ENCODE measurements at places on chromosomes 12 and 14. TPM values are rescaled to one million over a fixed set of nuclear protein-coding genes. Genes with fewer than 3 reads are reported as not detected.

DNA sequence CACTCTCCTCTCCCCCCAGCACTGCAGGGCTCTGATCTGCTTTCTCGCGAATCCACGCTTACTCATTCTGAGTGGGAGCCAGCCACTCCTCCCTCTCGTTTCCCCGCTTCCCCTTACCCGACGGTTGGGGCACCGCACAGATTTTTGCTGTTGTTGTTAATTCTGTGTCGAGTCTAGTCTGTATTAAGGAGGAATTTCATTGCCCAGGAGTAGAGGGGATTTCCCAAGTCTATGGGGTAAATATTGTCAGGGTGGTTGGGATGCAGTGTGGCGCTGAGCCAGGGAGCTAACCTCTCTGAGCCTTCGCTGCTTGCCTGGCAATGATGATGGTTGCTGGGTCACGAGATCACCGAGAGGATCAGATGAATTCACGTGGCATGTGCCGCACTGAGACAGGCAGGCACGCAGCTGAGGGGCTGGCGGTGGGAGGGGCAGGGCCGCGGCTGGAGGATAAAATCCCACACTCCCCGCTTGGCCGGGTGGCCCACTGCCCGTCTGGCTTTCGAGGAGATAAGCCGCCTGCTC is 18.5 kb downstream of the NCOR2 start:
- peaks cover 70% of the 10 kb centered on the region for H3K4me1 ChIP-seq
- no peak for DNase-seq
- H3K27me3 ChIP-seq, result no peaks in the 10 kb centered on the region
- peak overlapping the region; percentile 63 for H3K4me3 ChIP-seq
- no peaks in the 10 kb centered on the region for H3K36me3 ChIP-seq

DNA sequence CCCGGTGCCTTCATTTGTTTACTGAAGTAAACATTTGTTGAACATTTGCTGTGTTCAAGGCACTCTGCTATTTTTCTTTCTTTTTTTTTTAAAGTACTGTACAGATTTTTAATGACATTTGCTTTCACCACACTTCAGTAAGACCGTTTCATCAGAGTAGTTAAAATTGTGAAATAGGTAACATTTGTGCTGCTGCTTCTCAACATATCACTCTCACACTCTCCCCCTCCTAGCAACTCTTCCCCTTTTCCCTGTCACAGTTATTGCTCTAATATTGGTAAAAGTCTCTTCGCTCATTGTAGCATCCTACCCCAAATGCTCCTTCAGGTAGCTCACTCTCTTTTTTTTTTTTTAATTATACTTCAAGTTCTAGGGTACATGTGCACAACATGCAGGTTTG is 49.6 kb downstream of the SRGAP1 start:
- no peak overlapping the region for H3K4me3 ChIP-seq
- H3K27ac ChIP-seq, result no peak overlapping the region
- DNase-seq, result no peak
- H3K4me1 ChIP-seq, result peaks cover 17% of the 10 kb centered on the region
- H3K27me3 ChIP-seq, result no peaks in the 10 kb centered on the region

- H3K4me1 ChIP-seq, result peaks cover 32% of the 10 kb centered on the region
- peak; percentile 63 for DNase-seq
- H3K4me3 ChIP-seq, result no peak overlapping the region
- H3K27me3 ChIP-seq, result peaks cover 4% of the 10 kb centered on the region
Measured at GRCh38 chr14:72613231-72613974, 280.5 kb downstream of the DPF3 start.

DNA sequence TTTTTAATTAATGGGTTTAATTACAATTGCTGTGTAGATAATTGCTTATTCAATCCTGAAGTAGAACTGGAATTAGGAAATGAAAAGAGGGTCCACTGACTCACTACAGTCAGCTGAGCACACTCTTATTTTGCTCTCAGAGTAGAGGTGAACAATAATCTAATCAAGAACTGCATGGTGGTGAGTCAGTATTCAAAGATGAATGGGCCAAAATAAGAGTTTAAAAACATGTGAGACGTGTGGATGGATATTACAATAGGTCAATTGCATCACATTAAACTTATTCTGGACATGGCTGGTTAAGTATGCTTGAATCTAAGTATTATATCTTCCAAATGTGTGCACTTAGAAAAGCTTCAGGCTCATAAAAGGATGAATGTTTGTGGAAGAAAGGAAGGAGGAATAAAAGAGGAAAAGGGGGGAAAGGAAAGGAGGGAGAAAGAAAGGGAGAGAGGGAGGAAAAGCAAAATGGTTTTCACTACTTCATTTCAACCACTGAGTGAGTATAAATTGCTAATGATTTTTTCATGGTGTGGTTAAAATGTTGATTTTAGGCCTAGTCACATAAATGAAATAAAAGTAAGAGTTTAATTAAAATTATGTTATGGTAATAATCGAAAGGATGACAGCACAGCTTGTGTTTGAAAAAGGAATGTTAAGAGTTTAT is 27.0 kb upstream of the EEA1 start:
- H3K27me3 ChIP-seq, result no peaks in the 10 kb centered on the region
- no peak for DNase-seq
- H3K4me3 ChIP-seq, result no peak overlapping the region
- H3K27ac ChIP-seq, result no peak overlapping the region

GRCh38 chr14:48857366-48857765 is 728.8 kb downstream of the RPS29 start:
- H3K4me3 ChIP-seq, result no peak overlapping the region
- H3K4me1 ChIP-seq, result no peaks in the 10 kb centered on the region
- H3K36me3 ChIP-seq, result no peaks in the 10 kb centered on the region

DNA sequence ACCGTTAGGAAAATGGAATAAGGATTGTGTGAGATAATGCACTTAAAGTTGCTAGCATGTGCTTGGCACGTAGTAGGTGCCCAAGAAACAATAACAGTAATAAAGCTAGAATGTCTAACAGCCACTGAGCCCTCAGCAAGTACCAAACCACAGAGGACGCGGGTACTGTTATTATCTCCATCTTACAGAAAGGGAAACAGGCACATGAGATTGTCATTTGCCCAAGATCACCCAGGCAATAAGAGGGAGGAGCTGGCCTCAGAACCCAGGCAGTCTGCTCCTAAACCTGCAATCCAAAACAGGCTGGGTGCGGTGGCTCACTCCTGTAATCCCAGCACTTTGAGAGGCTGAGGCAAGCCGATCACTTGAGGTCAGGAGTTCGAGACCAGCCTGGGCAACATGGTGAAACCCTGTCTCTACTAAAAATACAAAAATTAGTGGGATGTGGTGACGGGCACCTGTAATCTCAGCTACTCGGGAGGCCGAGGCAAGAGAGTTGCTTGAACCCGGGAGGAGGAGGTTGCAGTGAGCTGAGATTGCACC is 5.1 kb upstream of the SDS start:
- no peak for DNase-seq
- H3K4me1 ChIP-seq, result no peaks in the 10 kb centered on the region
- H3K27me3 ChIP-seq, result peaks cover 7% of the 10 kb centered on the region
- no peak overlapping the region for H3K27ac ChIP-seq
- H3K4me3 ChIP-seq, result no peak overlapping the region
- H3K36me3 ChIP-seq, result no peaks in the 10 kb centered on the region

GRCh38 chr12:42260518-42260917 is 22.5 kb upstream of the YAF2 start:
- DNase-seq, result no peak
- no peaks in the 10 kb centered on the region for H3K36me3 ChIP-seq
- H3K27me3 ChIP-seq, result no peaks in the 10 kb centered on the region
- H3K4me3 ChIP-seq, result no peak overlapping the region
- H3K4me1 ChIP-seq, result no peaks in the 10 kb centered on the region

GRCh38 chr12:54650409-54650808 is 2.2 kb upstream of the DCD start:
- no peak for DNase-seq
- no peak overlapping the region for H3K4me3 ChIP-seq
- H3K27me3 ChIP-seq, result peaks cover 43% of the 10 kb centered on the region
- H3K27ac ChIP-seq, result no peak overlapping the region
- H3K4me1 ChIP-seq, result no peaks in the 10 kb centered on the region

DNA sequence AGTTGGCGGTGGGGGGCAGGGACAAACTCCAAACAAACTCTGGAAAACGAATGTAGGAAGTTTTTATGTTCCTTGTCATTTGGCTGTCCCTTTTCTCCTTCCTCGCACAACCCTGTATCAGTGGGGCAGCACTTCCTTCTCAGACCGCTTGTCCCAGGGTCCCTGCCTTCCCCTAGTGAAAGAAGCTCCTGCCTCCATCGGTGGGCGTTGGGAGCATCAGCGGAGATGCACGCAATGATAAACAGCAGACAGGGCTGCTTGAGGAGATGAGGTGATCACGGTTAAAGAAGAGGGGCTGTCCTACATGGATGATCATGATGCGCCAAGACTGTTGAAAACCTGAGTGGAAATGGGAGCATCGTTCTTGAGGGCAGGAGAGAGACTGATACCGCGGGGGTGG is 620 bp downstream of the C1S start:
- no peaks in the 10 kb centered on the region for H3K36me3 ChIP-seq
- no peak overlapping the region for H3K27ac ChIP-seq
- no peak overlapping the region for H3K4me3 ChIP-seq
- H3K4me1 ChIP-seq, result no peaks in the 10 kb centered on the region
- DNase-seq, result no peak

RITA1 gene
- 19.0 TPM for total RNA-seq

CLEC1B gene
- not detected for total RNA-seq
